ENCODE measurements at places on chromosomes 5 and 9.

DNA sequence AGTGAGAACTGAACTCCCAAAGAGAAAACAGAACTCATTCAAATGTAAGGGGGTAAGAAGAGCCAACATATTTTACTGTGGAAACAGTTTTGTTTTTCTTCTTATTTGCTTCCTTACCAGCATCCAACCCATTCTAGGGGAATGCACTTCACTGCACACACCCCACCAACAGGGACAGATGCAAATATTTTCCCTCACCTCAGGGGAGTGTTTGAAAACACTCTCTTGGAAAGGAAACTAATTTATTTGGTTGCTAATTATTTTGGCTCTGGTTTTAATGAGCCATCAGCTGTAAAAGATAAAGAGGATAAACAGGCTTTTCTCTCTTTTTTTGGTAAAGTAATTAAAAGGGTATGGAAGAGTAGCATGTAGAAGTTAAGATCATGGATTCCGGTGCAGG, 413.4 kb downstream of the MAN2A1 start:
- DNase-seq = no peak

GRCh38 chr5:113319256-113320053, 115.3 kb downstream of the TSSK1B start:
- DNase-seq = no peak

DNA sequence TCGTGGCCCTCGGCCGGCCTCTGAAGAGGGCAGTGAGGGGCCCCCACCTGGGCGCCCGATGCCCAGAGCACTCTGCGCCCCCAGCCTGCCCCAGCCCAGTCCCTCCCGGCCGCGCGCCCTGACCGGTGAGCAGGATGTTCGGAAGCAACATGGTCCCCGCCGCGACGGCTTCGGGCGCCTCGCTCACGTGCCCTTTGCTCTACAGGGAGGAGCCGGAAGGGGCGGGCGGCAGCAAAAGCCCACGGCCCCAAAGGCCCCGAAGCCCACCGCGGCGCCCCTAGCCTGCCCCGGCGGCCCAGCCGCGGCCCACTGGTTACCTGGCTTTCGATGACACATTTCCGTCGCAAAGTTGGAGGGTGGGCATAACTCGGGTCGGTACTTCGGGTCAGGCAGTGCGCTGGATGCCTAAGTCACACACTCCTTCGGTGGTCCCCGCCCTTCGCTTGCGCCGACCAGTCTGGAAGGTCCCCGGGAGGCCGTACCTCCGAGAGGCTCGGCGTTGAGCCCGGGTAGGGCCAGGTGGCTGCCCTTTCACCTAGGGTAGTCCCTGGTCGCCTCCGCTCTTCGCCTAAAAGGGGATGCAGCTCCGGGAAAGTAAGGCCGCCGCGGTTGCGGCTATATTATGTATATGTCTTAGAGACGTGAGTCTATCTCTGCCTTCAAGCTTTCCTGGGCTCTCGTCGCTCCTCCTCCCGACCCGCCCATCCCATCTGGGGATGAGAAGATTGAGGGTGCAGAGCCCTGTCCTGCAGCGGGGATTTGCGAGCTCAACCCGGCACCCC, at the start of the genes AK6, RAD17 and TAF9:
Gene AK6 (minus strand): TSS at position 181 of the 782 bp plus-strand sequence. CDS start 30 bp downstream, at position 151.
Gene RAD17 (plus strand): TSS at position 479 of the 782 bp plus-strand sequence. CDS start 2,391 bp downstream, outside the sequence.
Gene TAF9 (minus strand): TSS at position 181 of the 782 bp plus-strand sequence. CDS start 3,783 bp downstream, outside the sequence.
- peak; percentile 88 for DNase-seq

GRCh38 chr9:136220017-136220729, 15.2 kb upstream of the LHX3 start:
- no peak for DNase-seq

DNA sequence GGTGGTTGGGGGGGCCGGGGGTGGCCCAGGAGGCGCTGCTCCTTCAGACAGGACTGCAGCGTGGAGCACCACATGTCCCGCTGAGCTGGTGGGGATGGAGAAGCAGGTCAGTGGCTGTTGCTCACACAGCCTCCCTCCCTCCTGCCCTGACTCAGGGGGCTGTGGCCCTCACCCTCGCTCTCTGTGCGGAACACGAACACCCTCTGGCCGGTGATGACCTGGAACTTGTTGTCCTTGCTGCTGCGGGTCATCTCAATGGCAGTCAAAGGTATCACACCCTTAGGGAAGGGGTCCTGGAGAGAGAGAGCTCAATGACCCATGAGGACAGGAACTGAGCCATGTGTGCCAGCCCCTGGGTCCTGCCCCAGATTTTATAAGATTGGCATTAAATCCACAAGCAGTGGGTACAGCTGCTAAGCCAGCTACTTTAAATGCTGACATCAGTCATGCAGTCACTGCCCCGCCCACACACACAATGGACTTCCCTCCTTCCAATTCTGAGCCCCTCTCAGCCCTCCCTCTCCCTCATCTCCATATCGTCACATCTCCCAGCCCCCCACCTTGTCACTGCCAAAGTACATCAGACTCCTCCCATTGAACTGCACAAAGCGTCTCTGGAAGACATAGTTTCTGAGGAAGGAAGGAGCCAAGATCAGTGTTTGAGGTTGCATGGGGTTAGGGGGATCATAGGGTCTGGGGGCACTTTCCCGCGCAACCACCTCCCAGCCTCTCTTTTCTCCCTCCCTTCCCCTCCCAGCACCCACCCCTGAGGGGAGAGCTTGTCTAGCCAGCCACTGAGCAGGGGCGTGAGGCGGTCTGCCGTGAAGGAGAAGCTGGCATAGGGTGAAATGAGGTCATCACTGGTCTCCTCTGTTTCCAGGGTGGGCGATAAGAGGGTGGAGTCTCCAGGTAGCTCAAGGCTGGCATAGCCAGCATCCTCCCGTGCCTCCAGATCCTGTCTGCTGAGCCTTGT, 8.9 kb downstream of the ARAP3 start:
- no peak for DNase-seq

- DNase-seq = no peak
These were observed 367.2 kb downstream of the OSTF1 start for GRCh38 chr9:75455444-75455921.

GRCh38 chr5:158170060-158170459, 311.1 kb upstream of the CLINT1 start:
- DNase-seq = no peak

DNA sequence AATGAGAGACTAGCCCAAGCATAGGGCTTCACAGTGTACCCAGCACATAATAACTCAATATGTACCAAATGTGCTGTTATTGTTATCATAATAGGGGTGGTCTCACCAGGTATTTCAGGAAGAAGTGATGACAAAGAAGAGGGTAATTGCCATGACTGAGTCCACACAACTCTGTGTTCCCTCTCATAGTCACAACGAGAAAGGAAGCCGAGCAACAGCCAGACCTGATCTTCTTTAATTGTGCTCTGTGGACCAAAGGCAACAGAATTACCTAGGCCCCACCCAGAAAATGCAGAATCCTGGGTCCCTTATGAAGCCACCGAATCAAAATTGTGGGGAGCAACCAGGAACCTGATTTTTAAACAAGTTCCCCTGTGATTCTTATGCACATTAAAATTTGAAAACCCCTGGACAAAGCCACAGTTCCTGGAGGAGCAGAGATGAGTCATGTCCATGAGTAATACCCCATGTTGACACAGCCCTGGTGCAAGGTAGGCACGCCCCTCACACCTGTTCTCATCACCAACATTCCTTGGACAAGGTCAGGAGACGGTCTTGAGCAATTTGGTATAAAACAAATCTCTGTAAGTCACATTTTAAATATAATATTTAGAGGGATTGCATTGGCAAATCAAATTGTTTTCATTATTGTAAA, 5.2 kb downstream of the FGF1 start:
- no peak for DNase-seq

DNA sequence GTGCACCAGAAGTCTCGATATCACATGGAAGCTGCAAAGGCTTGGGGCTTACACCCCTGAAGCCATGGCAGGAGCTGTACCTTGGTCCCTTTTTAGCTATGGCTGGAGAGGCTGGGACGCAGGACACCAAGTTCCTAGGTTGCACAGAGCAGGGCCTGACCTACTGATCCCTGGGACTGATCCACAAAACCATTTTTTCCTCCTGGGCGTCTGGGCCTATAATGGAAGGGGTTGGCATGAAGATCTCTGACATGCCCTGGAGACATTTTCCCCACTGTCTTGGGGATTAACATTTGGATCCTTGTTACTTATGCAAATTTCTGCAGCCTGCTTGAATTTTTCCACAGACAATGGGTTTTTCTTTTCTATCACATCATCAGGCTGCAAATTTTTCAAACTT, 286.7 kb upstream of the PTPRD start:
- no peak for DNase-seq

GRCh38 chr9:4642351-4642750, 19.7 kb upstream of the PLPP6 start:
- DNase-seq = no peak

DNA sequence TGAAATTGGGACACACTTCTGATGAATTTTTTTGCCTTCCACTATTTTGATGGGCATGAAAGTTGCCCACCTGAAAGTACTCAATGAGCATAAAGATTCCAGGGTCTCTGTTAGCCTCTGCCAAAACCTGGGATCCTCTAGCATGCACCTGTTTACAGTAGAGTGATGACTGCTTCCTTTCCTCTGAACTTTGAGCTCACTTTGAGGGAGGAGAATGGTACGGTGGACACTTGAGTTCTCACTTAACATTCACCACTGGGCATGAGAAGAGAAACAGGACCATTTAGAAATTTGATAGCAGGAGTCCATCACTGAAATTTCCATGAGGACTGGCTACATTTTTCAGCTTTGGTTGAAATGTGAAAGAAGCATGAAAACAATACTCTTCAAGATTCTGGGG, 374.8 kb downstream of the KDM4C start:
- no peak for DNase-seq

GRCh38 chr5:174293006-174293405, 247.5 kb downstream of the NSG2 start:
- no peak for DNase-seq

DNA sequence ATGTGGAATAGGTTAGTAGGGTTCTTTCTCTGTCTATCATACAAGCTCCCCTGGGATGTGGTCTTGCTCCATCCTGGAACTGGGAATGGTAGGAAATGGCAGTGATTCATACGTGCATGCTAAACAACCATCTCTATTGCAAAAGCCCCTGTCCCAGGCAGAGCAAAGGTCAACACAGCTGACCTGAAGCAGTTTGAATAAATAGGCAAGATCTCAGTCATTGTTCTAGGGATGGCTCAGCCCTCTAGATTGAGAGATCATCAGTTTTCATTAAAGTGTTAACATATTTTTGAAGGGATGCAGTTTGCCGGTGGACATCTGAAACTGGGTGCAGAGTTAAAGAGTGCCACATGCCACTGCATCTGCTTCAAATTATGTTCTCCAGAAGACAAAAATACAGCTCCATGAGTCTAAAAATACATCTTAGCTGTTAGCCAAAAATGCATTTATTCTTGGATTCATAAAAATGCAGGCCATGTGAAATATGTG, 224.1 kb downstream of the ESM1 start:
- no peak for DNase-seq

GRCh38 chr9:27864644-27865438, 291.6 kb upstream of the C9orf72 start:
- DNase-seq = no peak

DNA sequence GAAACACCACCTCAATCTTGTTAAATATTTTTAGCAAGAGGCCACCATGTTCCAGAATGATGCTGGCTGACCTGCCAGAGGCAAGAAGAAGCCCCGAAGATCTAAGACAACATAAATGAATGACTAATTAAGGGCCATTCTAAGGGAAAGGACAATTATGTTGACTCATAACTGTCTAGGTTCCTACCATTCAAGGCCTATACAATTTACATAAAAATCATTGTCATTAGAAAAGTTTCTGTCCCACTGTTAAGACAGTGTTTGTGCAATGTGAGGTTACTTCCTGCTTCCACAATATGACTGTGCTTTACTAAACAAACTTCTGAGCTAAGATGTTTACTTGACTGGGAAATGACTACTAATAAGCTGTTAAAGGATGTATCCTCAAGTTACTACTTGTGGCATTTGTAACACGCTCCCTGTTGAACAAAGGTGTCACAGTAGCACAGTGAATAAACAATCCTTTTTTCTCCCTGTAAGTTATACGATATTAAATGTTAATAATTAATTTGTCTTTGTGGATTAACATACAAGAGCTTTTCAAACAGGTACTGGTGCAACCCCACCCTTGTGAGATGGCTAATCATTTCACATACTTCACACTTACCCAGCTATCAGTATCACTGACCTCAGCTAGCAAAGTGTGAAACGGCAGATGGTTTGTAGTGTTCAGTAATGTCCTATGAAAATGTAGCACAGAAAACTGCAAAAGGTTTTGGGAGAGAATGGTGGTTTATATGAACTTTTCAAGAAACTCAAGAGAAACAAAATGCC, 195.8 kb downstream of the EFNA5 start:
- no peak for DNase-seq

DNA sequence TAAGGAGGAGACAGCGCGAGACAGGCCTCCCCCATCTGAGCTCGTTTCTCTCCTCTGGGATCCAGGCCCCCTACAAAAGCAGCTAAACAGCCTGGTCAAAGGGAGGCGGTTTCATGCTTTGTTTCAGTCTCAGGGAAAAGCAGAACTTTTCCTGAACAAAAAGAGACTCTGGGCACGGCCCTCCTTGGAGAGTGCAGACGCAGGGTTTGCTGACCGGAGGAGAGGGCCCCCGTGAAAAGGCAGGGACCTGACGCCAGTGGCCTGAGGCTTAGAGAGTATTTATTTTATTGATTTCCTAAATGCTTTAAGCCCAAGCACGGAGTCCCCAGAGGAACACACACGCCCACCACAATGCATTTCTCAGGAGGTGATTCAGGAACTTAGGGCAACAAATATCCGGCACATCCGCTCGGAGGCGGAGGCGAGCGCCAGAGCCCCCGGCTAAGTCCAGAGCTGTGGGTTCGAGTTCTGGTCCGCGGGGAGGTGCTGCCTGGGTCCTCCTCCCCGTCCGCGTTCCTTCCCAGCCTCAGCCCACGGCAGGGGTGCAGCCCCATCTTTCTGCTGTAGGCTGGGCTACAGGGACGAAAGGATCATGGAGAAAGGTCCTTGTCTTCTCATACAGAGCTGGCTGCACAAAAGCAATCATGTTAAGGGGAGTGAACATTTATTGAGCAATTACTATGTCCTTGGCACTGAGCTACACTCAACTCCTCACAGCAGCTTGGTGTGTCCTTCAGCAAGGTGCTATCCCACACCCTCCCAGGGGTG, 40.0 kb downstream of the PTGES start:
- DNase-seq = no peak

- no peak for DNase-seq
These were observed 11.3 kb downstream of the ZNF618 start for GRCh38 chr9:113887436-113887835.

Data from CD4-positive, alpha-beta T cell treated with Interferon gamma for 1 hour (primary cell).